Breast epithelium (tissue), 4 donors: ENCODE measurements at places on chromosomes 2 and 18. TPM values are rescaled to one million over a fixed set of nuclear protein-coding genes. Genes with fewer than 3 reads are reported as not detected.

Gene TSPYL6
- total RNA-seq: not detected

Gene KLHL29
- total RNA-seq: 20.9 TPM

Gene KCNG3
- not detected for total RNA-seq

DNA sequence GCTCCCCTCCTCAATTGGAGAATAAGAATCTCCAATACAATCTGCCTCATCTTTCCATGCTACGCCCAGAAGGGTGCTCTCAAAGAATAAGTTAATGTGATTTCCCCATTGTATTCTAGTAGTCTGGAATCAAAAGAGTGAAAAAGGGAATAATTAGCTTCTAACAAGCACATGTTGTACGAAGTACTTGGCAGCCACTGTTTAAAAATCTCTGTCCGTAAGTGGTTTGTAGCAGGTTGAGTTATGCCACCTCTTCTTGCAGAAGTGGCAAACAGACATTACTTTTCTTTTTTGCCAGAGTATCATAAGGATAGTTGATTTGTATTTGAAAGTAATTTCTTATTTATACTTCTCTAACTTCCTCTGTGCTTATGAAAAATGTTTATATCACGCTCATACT lies 184.7 kb downstream of the CD226 start:
- DNase-seq: no peak

GRCh38 chr18:9661564-9661963 lies 46.5 kb upstream of the RAB31 start:
- no peak for DNase-seq

GRCh38 chr2:60549238-60549927 lies 4.1 kb downstream of the BCL11A start:
- DNase-seq: no peak

- DNase-seq: no peak
Observed at GRCh38 chr2:203713381-203713780, 6.9 kb downstream of the CD28 start.

- no peak for DNase-seq
Observed at GRCh38 chr2:151297882-151298281, 8.4 kb upstream of the NMI start.

DNA sequence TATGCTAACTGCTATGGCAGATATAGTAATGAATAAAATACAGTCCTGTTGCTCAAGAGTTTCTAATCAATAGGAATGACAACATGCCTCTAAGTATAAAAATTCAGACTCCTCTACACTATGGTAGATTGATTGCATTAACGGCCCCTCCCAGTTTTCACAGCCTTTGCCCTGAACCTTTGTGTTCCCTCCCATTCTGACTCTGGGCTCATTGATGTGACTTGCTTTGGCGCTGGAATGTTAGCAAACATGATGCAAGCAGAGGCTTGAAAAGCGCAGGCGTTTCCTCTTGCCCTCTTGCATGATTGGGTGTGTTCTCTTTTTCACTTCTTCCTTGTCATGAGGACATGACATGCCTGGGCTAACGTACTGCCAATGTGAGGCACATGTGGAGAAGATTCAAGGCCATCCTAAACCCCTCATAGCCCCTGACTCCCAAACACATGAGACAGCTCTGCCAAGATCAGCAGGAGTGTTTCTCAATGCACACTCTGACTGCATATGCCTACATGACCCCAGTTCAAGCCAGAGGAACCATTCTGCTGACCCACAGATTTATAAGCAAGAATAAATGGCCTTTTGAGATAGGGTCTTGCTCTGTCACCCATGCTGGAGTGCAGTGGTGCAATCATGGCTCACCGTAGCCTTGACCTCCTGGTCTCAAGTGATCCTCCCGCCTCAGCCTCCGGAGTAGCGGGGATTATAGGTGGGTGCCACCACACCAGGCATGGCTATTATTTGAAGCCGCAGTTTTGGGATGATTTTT lies 49.7 kb upstream of the CD28 start:
- no peak for DNase-seq

DNA sequence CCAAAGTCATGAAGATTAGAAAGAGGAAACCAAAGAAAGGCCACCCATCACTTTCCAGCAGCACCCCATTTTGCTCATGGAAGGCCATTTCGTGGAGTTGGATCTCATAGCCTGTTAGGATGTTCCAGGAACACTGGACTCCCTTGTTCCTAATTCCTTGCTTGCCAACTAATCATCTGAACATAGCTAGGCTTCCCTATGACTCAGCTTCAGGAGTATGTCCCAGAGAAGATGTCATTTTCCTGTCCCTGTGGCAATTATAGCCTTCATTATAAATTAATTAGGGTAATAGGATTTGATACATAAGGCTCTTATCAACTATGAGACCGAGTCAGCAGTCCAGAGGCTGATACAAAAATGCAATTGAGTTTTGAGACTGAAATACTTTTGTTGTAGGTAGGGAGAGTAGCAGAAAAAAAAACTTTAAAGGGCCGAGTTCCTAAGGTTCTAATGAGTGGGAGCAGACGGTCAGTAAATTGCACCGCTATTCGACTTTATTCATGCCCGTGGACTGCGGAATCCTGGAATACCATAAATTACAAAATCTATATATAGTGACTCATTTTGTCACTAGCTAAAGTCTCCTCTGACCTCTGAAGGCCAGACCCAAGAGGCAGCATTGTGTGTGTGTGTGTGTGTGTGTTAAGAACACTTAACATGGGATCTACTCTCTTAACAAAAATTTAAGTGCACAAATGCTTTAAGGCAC lies 311.8 kb downstream of the FBXO15 start:
- DNase-seq: no peak

DNA sequence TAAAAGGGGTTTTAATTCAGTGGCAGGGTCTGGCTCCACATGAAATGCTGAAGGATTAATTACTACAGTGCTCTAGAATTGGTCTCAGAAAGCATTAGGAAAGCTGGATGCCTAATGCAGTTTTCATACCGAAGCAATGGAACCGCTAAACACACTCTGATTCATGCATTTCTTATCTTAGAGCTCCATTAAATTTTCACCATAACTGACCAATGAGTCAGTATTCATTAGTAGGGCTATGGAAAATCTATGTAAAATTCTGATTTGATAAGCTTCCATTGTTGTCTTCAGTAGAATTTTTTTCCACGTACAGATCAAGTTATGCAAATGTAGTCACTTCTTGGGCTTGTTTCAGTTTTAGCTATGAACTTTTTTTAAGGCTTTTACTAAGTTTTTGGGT lies 359.9 kb downstream of the ARHGAP15 start:
- DNase-seq: no peak
